ENCODE measurements at places on chromosomes 5 and 9.
A peak's percentile ranks its signal among the peaks of the same experiment; 100 is the strongest.

DNA sequence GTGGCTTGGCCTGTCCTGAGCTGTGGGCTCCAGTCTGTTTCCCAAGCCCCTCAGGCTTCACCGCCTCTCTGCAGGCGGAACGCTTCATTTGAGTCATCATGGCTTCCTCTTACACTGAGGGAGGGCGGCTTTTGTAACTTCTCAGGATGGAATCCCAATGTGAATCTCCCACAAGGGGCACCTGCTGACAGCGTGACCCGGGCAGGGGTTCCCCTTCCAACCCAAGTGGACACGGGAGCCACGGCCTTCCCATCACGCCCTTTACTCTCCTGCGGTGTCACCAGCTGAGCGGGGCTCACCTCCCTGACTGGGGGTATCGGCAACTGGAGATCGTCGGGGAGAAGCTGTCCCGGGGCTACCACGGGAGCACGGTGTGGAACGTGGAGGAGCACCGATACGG lies 12.5 kb downstream of the UCK1 start:
- no peak for DNase-seq

- DNase-seq, result no peak
Measured at GRCh38 chr5:61850696-61851095, 455.3 kb upstream of the KIF2A start.

DNA sequence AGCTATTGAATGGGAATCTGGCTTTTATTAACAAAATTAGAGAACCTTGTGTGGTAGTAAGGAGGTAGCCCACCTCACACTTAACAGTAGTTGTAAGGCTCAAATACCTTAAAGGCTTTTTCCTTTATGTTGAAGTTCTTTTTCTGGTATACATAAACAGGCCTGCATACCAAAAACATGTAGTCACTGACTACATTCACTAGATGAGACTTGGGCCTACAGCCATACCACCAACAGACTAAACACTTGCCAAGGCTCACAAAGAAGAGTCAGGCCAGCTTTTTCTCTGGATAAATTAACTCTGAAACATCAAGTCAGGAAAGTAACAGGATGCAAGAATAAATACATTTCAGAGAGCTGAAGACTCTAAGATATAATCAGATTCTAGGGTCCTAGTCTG lies 78.6 kb upstream of the MPDZ start:
- DNase-seq, result no peak

- peak; percentile 22 for DNase-seq
Measured at GRCh38 chr5:116572350-116573278, 2.0 kb downstream of the SEMA6A start.

- DNase-seq, result no peak
Measured at GRCh38 chr9:136603901-136604814, 58.3 kb upstream of the NOTCH1 start.

GRCh38 chr5:132215329-132215728 lies 12.3 kb downstream of the P4HA2 start:
- DNase-seq, result no peak

DNA sequence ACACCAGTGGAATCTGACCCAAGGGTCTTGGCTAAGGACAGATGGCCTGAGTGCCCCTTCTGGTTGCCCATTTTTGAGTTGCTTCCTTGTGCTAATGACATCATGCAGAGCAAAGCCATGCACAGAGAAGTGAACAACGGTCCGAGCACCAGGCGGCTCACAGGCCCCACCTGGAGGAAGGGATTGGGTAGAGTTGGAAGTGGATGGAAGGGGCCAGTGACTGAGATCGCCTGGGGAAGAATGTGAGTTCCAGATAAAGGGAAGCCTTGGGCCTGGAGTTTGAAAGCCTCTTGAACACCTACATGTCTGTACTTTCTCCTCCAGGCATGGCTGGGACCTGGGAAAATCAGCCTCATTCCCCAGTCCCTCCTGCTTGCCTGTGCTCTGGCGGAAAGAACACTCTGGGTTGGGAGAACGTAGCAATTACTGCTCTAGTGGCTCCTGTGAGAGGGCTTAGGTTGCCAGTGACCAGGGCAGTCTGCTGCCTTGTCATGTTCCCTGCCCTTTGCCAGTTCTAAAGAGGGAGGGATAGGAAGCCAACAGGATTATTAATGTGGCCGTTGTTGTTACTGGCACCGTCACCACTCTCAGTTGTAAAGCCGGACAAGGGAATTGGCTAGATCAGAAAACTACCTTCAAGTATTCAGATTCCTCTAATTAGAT lies 62.5 kb upstream of the PTPN3 start:
- no peak for DNase-seq

- no peak for DNase-seq
Measured at GRCh38 chr9:93061791-93062763, 3.6 kb downstream of the SUSD3 start.

DNA sequence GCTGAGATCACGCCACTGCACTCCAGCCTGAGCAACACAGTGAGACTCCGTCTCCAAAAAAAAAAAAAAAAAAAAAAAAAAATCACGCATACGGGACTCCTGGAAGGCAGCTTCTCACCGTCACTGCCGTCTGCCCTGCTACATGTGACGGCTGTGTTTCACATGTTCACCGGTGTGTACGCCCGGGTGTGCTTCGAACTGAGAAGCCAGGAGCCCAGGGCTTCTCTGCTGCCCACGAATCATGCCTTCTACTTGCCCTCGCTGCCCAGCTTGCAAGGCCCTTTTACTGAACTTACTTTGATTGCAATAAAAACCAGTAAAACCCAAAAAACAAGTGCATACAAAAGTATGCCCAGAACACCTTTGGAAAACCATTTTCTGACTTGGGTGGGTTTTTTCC lies 5.8 kb upstream of the NKD2 start:
- no peak for DNase-seq

GRCh38 chr9:36770025-36770424 lies 197.3 kb downstream of the MELK start:
- DNase-seq, result no peak

DNA sequence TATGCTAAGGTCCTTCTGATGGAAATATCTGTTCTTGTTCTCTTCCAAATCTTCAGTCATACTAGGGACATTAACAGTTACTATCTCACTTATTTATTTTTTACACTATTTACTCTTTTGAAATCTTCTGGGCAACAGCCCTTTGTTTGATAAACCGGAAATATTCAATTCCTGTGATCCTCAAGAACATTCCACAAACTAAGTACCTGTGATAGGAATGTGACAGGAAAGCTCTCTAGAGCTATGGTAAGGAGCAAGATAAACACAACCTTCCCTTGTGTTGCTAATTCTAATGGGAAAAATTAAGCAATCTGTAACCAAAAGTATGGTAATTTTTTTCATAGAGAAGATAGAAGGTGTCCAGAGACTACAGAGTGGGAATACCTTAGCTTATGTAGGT lies 22.0 kb upstream of the ANKRD34B start:
- DNase-seq, result no peak

GRCh38 chr9:81591791-81592190 lies 97.6 kb downstream of the TLE1 start:
- DNase-seq, result no peak

GRCh38 chr5:143436871-143437270 lies 33.4 kb upstream of the NR3C1 start:
- no peak for DNase-seq

DNA sequence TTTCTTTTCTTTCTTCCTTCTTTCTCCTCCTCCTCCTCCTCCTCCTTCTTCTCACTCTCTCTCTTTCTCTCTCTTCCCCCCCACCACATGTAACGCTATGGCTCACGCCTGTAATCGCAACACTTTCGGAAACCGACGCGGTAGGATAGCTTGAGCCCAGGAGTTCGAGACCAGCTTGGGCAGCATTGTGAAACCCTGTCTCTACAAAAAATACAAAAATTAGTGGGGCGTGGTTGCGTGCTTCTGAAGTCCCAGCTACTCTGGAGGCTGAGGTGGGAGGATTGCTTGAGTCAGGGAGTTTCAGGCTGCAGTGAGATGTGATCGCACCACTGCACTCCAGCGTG lies 736 bp upstream of the GLDC start:
- DNase-seq, result peak; percentile 13

- no peak for DNase-seq
Measured at GRCh38 chr5:16542236-16542635, 74.6 kb downstream of the RETREG1 start.

DNA sequence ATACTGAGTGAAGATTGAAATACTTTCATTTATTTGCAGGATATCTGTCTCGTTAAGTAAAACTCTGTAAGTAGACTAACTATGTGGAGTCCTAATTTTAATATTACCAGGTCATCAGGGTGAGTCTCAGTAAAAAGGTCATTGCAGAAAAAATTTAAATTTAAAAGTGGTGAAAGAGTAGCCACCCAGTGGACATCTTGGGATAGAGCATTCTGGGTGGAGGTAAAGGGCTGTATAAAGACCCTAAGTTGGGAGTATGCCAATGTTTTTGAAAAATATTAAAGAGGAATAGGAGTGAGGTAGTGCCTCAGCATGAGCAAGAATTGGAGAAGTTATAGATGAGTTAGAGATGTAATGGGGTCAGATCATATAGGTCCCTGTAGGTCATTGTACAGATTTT lies 145.5 kb downstream of the HMHB1 start:
- no peak for DNase-seq

- no peak for DNase-seq
Measured at GRCh38 chr9:17744786-17745185, 165.9 kb downstream of the SH3GL2 start.

GRCh38 chr9:125099816-125100215 lies 43.5 kb downstream of the SCAI start:
- DNase-seq, result peak; percentile 54

DNA sequence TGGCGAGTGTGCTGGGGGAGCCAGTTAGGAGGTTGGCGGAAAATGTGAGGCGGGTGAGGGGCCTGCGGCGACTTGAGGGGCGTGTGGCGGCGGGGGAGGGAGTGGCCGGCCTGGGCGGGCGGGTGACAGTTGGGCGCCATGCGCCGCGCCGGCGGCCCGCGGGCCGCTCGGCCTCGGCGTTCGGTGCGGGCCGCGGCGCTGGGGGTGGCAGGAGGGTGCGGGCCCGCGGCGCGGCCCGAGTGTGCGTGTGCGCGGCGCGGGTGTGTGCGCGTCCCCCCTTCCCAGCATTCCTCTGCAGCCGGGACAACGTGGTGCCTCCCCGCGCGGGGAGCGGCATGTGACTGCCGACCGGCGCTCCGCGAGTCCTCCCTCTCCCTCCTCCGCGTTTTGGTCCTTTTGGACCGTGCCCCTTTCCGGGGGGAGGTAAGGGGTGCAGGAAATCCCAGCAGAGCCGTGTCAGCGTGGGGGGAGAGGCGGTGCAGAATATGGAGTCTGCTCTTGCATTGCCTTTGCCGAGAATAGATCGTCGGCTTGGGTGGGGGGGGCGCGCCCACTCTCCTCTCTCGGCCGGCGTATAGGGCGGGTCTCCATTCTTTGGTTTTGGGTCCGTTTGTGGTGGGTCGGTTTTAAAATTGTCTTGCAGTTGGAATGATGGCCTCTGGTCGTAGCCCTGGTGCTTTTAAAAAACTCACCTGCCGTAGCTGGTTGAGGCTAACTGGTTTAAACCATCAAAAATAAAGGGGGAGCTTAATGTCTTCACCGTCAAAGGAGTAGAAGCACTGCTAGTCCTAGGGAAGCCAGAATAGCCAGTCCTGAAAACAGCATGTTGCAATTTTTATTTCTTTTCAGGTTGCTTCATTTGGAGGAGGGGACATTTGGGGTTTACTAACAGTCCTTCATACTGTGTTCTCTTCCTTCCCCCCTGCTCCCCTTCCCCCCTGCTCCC lies 2.0 kb downstream of the LARP1 start:
- no peak for DNase-seq

DNA sequence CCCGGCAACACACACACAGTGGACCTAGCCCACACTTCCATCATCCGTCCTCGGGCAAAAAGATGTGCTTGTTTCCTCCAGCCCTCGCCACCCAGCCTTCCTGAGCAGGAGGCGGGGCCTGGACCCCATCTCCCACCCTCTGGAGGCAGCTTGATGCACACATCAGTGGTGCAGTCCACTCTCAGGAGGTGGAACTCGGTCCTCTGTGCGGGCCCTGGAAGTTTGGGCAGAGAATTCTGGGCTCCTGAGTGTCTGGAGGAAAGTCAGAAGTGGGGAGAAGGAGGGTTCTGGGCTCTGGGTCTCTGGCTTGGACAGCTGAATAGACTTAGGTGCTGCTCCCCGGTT lies 54.0 kb upstream of the NEURL1B start:
- DNase-seq, result no peak

- no peak for DNase-seq
Measured at GRCh38 chr5:1268666-1269065, 26.2 kb downstream of the TERT start.

- no peak for DNase-seq
Measured at GRCh38 chr5:161548487-161549094, 2.1 kb upstream of the GABRB2 start.

- DNase-seq, result no peak
Measured at GRCh38 chr5:179823937-179824744, 3.4 kb downstream of the SQSTM1 start.

- no peak for DNase-seq
Measured at GRCh38 chr5:157166214-157167213, at the start of gene GARIN3. TSS of gene GARIN3 (minus strand) at chr5:157166264. CDS start at chr5:157166168, 96 bp downstream.

DNA sequence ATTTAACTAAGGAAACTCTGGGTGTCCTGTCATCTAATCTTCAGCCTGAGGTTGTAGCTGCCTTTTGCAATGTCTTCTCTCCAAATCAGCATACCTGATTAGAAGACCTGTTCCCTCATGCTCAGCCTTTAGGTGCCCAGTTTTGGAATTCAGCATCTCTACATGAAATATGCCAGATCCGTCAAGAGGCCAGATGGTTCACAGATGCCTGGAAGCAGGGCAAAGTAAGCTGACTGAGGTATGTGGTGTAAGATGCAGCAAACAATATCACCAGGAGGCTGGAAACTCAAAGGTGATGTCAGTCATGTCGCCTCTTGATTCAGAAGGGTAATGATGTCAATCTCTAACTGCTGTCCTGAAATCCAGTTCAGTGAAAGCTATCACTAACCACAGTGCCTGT lies 324.4 kb downstream of the PRELID2 start:
- DNase-seq, result no peak

DNA sequence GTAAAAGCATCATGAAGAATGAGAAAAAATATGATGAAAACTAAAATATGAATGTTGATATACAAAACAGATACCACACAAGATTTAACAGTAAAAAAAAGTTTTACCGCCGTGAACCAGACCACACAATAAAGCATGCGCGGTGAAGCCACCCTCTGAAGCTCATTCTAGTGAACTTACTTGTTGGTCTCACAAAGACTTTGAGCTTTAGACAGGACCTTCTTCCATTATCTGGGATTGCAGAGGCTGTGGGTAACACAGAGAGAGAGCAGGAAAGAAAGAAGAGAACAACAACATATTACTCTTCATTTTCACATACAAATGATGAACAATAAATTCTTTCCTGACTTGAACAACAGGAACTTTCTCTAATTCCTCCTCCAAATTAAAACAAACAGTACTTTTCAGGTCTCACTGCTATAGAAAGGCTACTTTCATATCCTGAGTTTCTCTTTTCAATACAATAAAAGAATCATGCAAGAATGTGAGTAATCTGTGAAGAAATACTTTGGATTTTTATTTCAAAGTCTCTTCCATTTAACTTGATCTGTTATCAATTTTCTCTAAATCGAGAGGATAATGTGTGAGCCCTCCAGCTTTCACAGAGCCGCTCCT lies 283.1 kb downstream of the EFNA5 start:
- DNase-seq, result no peak

All from NCI-H2227 treated with DMSO at 0.1 percent for 48 hours (cell line).